ENCODE measurements at places on chromosomes 2 and 18.

DNA sequence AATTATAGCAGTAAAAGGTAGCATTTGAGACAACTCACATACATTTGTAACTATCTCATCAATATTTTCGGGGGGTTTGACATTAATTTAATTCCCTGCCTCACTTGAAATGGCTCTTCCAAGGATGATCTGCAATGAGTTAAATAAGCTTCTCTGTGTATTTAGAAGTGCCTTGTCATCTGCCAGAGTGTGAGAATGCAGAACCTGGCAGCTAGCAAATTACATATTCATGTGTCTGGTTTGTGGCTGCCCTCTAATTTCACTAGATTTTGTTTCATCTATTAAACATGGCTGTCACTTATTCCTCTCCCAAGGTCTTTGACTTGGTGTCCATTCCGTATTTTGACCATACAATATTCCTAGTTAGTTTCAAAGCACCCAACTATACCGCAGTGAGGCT lies 158.3 kb upstream of the CAVIN2 start:
- DNase-seq = no peak

- DNase-seq = peak; percentile 94
These were observed 540 bp upstream of the RAB10 start for GRCh38 chr2:26033270-26033817.

- no peak for DNase-seq
These were observed 670.6 kb downstream of the BCL11A start for GRCh38 chr2:59882822-59883221.

DNA sequence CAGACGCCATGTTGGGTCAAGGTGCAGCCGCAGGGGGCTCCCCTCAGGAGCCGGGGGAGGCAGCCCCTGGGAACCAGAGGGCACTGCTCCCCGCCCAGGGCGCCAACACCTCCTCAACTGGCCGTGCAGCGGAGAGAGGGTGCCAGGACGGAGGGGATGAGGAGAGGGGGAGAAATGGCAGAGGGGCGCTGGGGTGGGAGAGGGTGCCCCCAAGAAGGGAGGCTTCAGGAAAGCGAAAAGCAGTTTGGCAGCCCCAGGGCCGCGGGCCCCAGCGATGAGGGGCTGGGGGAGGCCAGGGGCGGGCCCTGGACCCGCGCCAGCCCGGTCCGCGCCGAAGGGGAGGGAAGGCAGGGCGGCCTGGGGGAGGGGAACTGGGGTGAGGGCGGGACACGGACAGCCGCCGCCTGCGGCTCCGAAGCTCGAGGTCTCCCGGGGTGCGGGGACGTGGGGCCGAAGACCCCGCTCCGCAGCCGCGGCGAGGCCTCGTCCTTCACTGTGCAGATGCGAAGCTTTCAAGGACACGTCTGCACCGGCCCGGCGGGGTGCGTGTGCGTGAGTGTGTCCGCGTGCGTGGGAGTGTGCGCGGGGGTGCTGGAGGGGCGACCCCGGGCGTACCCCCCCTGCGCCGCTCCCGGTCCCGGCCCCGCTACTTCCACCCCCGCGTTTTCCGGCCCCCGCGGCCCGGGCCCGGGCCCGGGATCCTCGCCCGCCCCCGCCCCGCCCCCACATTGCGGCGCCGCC lies 1.4 kb downstream of the DNMT3A start:
- DNase-seq = peak; percentile 68

DNA sequence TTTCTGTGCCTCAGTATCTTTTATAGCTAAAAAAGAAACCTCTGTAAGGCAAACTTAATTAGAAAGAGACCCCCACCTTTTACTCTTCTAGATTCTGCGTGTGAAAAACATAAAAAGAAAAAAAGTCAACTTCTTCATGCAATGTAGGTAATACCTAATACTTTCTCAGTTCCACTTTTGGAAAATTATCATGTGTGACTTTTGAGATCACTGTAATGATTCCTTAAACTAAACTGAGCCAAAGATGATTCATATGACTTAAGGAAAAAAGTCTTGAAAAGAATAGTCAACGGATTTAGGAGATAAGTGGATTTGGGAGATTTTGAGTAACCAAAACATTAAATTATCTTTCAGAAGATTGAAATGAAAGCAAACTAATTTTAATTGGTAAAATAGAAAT lies 48.9 kb downstream of the PLEKHA3 start:
- DNase-seq = no peak

Measured in eye (tissue), 1 donor.